ENCODE measurements at places on chromosomes 6 and 20. TPM values are rescaled to one million over a fixed set of nuclear protein-coding genes. Genes with fewer than 3 reads are reported as not detected.

MAN1A1 gene
- total RNA-seq, result 22.4 TPM

- no peak for DNase-seq
These were observed 4.3 kb downstream of the PFDN4 start for GRCh38 chr20:54212226-54212625.

DNA sequence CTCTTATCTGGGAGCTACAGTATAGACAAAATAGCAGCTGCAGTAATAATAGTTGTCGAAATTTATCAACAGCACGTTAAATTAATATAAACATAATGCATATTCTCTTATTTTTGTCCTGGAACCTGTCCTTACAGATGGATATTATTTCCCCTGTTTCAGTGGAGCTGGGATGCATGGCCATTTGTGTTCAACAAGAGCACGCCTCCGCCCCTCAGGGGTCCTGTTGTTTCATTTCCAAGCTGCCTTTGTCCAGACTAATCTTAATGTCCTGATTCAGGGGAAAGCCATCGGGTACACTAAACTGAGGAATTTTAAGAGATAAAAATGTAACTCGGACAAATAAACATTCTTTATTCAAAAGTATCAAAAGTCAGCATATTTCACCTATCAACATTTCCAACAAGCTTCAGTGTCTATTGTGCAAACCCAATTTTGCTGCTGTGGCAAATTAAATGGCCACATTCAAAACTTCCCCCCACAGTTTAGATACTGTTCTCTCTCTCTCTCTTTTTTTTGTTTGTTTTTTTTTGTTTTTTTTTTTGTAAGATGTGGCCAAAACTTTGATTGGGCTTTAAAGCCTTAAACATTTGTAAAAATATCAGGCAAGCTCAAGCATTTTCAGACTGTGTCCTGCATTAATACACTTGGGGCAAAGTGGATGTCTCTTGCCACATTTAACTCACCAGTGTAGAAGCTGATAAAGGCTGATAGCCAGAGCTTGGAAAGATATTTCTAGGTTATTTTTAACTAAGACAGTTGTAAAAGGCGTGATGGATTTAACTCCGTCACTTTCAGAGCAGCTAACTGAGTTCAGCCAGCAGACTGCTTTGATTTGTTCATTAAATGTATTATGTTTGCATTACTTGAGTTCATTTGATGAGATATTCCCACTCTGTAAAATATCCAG lies 112.5 kb upstream of the QKI start:
- no peak for DNase-seq

GRCh38 chr6:34059136-34059731 lies 86.7 kb downstream of the GRM4 start:
- DNase-seq, result no peak

GPR63 gene
- total RNA-seq, result 0.65 TPM

MUCL3 gene
- not detected for total RNA-seq

DNA sequence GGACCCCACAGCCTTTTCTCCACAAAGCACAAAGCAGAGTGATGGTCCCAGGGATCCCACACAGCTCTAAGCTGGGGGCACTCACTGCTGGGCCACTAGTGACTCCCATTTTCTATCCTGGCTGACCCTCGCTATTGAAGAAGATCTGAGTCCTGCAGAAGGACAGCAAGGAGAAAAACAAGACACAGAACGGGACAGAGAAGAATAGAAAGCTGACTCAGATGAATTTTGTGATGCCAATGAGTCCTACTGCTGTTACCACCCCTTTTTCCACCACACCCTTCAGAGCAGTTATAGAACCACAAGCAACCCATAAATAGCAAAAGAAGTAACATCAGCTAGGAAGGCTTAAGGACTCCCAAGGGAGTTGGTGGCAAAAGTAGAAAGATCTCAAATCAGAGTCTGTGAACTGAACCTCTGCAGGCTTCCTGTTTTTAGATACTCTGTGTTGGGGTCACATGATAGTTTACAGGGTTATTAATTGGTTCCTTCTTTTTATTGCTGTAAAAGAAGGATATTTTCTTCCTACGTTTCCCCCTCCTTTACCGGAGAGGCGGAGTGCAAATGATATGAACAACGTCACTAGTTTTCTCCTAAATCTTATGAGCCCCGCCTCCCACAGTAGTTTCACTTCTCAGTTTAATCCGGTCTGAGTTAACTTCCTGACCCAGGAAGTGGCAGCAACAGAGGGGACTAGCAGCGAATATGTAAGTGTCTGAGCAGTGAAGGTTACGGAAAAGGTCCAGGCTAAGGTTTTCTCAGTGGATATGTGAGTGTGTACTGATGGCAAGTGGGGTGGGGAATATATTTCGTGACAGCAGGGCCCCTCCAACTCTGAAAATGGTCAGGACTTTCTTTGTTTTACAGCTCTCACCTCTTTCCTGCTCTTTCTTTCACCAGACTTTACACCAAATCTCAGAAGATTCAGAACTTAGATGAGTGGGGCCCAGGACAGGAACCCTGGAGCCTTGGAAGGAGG lies at the start of gene TRIM38:
TSS of gene TRIM38 (plus strand) at position 654 of the 979 bp plus-strand sequence. CDS start 3,721 bp downstream, outside the sequence.
- DNase-seq, result no peak

DNA sequence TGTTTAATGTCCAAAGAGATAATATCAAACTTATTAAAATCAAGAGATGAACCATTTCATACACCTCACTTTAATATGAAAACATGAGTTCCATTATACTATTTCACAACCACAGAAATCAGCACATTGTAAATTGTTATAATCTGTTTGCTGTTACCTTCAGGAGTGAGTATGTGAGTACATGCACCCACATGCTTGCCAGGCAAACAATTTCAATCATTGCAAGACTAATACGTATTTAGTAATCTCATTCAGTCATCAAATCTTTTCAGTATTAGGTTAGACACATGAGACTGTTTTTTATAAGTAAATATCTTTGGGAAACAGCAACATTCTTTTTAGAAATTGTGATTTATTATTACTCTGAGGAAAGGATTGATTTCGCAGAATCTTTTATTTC lies 9.3 kb upstream of the EPM2A start:
- DNase-seq, result no peak

DNA sequence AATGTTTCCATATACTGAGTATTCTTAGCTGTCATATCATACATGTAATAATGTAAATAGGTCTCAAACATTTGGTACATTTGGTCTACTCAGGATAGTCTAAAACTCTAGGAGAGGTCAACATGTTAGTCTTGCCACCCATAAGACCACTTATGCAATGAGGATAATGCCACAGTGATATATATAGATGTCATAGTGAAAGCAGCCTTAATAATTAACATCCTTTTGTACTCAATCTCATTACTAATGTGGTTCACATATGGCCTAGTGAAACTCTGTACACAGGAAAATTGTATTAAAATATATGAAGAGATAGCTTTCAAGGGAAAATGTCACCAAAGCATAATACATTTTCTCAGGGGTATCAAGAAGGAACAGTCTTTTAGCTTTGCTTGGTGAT lies 577.9 kb downstream of the TFAP2B start:
- DNase-seq, result no peak

- DNase-seq, result no peak
These were observed 312.3 kb downstream of the HAO1 start for GRCh38 chr20:7627734-7628663.

DNA sequence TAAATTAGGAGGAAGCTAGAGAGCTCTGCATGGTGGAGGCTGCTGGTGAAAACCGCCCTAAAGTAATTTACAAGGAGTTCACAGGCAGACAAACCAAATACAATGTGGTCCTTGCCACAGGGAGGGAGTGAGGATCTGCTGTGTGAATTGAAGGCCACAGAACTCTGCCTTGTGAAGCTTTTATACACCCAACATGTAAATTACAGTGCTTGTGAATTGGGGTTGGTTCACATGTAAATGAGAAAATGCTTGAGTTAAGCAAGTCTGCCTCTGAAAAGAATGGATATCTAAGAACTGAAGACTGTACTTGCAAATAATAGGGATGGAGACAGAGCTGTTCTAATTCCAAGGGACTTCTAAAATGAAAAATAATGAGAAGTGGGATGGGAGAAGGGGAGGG lies 194.2 kb downstream of the SLC35F1 start:
- DNase-seq, result no peak

DNA sequence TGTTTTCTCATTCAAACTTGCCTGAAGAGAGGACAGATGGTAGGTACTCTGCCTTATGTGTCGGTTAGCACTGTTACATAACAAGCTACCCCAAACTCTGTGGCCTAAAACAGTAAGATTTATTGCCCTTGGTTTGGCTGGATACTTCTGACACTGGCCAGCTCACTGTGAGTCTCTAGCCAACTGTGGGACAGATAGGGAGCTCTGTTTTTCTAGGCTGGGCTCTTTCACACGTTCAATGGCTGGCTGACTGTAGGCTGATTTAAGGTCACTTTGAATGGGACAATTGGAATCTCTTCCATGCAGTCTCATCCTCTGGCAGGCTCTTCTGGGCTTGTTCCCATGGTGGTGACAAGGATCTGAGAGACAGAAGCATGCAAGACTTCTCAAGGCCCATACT lies 39.4 kb upstream of the JAG1 start:
- DNase-seq, result no peak
